ENCODE measurements at places on chromosomes 7 and 10.

DNA sequence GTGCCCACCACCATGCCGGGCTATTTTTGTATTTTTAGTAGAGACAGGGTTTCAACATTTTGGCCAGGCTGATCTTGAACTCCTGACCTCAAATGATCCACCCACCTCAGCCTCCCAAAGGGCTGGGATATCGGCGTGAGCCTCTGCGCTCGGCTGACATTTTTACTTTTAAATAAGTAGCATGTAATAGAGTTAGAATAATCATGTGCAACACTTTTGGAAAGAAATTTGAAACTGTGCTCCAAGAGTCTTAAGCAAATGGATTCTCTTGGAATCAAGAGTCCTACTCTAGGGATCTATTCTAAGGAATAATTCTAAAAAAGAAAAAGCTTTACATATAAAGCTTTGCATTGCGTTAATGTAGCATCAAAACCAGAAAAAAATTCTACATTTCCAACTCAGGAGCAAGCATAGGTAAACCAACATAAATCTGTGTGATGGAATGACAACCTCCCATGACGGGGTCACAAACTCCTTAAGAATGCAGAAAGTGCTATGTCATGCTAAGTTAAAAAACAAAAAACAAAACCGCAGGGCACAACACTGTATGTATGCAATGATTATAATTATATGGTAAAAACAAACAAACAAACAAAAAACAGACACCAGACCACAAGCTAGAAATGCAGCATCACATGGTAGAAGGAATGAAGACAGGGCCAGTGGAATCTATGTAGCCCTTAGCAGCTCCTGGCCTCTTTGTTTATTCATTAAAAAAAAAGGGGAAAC is 98.7 kb downstream of the RNF216 start:
- DNase-seq, result no peak

GRCh38 chr10:11150231-11150731 is 132.6 kb downstream of the CELF2 start:
- DNase-seq, result no peak

- DNase-seq, result no peak
Observed at GRCh38 chr7:100174582-100174981, 2.6 kb downstream of the GPC2 start.

- DNase-seq, result no peak
Observed at GRCh38 chr7:156460858-156461627, 179.5 kb upstream of the RNF32 start.

- DNase-seq, result no peak
Observed at GRCh38 chr7:127874951-127875608, 156.2 kb downstream of the LRRC4 start.

- peak; percentile 99 for DNase-seq
Observed at GRCh38 chr7:24821045-24821753, 63.9 kb upstream of the GSDME start.

- no peak for DNase-seq
Observed at GRCh38 chr7:22329816-22330524, 27.0 kb downstream of the RAPGEF5 start.

- DNase-seq, result peak; percentile 84
Observed at GRCh38 chr7:93147363-93147762, 822 bp downstream of the SAMD9L start.

GRCh38 chr7:5514440-5515035 is 90.9 kb upstream of the TNRC18 start:
- peak; percentile 35 for DNase-seq

GRCh38 chr10:21048068-21048467 is 151.0 kb upstream of the NEBL start:
- DNase-seq, result peak; percentile 51

DNA sequence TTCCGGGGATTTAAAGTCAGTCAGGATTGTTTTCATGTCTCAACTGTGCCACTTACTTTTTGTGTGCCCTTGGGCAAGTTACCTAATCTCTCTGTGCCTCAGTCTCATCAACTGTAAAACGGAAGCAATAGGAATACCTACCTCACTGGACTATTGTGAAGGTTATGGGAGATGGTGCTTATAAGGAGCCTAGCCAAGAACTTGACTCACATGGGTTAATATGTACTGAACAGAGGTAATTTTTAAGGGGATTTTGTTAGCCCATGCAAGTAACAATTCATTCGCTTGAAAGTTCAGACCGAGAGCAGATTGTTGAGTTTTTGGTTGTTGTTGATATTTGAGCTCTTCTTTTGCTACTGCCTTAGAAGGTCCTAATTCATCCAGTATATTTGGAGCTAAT is 202.9 kb downstream of the ZNF365 start:
- DNase-seq, result no peak

GRCh38 chr7:39413636-39414223 is 152.5 kb upstream of the YAE1 start:
- peak; percentile 7 for DNase-seq

- no peak for DNase-seq
Observed at GRCh38 chr10:72134785-72135767, 46.7 kb upstream of the SPOCK2 start.

- DNase-seq, result no peak
Observed at GRCh38 chr10:80425901-80426300, 17.6 kb downstream of the PRXL2A start.

GRCh38 chr7:2698581-2699288 is 10.7 kb downstream of the AMZ1 start:
- no peak for DNase-seq

- DNase-seq, result peak; percentile 93
Observed at GRCh38 chr10:103659674-103660363, 166.3 kb downstream of the NEURL1 start.

- DNase-seq, result peak; percentile 88
Observed at GRCh38 chr10:14414901-14415300, 84.2 kb upstream of the FRMD4A start.

DNA sequence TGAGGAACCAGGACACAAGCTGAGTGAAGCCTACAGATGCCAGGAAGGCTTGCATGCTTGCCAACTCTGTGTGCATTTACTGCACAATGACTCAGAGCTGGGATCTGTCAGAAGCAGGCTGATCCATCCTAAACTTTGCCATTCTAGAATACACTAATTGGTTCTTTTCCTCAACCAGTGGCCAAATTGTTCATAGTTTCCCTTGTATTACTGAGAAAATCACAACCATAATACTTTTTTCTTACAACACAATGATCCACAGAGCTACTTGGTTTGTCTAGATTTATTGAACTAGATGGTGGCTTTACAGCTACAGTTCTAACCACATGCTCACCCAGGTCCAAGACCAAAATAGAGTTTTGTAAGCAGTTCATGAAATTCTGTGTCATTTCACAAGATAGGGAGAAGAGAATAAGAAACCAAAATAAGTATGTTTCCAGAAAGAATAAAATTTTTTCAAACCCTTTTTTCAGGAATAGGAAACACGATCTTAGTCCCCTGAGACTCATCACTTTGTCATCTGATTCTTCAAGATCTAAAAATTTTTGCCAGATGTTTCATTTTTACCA is 21.0 kb upstream of the LRRC17 start:
- DNase-seq, result peak; percentile 92

GRCh38 chr10:132634241-132634946 is 96.8 kb downstream of the INPP5A start:
- DNase-seq, result no peak

GRCh38 chr7:92697414-92697813 is 107.2 kb upstream of the FAM133B start:
- DNase-seq, result peak; percentile 28
